ENCODE measurements at places on chromosomes 4 and X.
A peak's percentile ranks its signal among the peaks of the same experiment; 100 is the strongest.

DNA sequence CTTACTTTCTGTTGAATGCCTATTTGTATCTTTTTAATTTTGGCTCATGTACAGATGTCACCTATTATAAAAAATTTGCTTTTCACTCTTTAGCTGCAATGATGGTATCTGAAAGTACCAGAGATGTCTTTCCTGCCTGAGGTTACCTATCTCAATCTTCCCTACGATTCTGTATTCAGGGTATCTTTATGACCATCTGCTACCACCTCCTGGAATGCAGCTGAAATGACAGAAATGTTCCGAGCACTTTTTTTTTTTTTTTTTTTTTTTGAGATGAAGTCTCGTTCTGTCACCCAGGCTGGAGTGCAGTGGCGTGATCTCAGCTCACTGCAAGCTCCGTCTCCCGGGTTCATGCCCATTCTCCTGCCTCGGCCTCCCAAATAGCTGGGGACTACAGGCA, 136.4 kb downstream of the REPS2 start:
- DNase-seq = no peak

- DNase-seq = no peak
These were observed 260.8 kb upstream of the VCX start for GRCh38 chrX:7582191-7582590.

- DNase-seq = no peak
These were observed 89.5 kb downstream of the PTTG2 start for GRCh38 chr4:38049545-38050170.

DNA sequence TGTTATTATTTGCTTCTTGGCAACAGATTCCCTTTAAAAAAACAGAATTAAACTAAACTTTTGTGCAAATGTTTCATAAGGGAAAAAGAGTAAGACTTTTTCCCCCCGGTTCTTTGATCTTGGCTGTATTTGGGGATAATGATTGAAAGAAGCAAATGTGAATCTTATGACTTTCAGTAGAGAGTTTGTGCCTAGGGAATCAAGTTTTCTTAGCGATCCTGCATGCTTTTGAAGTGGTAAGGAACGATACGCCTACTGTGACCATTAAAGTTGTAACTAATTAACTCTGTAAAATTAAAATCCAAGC, 9.0 kb downstream of the ATP10D start:
- no peak for DNase-seq

DNA sequence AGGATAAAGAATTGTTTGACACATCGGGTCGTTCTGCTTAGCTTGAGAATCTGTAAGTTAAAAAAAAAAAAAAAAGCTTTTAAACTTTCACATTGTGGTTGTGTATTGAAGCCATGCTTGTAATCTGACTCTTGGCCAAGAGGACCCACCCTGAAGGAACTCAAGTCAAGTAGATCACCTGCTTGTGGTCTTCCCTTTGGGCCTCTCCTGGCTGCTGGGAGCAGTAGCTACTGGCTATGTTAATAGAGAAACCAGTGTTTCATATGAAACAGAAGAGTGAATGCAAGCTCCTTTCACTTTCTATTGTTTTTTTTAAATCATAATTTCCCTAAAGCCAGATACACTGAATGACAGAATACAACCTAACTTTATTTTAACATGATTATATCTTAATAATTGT, 402.4 kb upstream of the NDST4 start:
- no peak for DNase-seq

DNA sequence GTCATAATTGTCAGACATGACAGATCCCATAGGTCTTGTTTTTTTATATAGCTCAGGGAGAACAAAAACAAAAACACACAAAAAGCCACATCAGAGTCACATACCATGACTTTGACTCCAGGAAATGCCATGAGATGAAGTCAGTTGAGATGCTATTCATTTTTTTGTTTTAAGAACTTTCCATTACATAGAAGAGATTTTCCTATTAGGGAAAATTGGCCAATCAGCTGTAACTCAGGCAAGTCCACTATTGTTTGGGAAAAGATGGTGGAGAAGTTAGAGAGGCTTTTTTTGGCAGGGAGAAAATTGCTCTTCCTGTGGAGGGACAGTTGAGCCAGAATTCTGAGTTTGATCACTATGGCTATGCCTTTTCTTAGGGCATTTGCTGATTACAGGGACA, 72.6 kb downstream of the SMARCA5 start:
- DNase-seq = no peak

GRCh38 chr4:124230268-124230667, 482.3 kb downstream of the ANKRD50 start:
- DNase-seq = no peak

GRCh38 chr4:122221322-122221721, 69.2 kb downstream of the BLTP1 start:
- no peak for DNase-seq

- no peak for DNase-seq
These were observed 25.4 kb upstream of the METAP1 start for GRCh38 chr4:98969878-98970785.

DNA sequence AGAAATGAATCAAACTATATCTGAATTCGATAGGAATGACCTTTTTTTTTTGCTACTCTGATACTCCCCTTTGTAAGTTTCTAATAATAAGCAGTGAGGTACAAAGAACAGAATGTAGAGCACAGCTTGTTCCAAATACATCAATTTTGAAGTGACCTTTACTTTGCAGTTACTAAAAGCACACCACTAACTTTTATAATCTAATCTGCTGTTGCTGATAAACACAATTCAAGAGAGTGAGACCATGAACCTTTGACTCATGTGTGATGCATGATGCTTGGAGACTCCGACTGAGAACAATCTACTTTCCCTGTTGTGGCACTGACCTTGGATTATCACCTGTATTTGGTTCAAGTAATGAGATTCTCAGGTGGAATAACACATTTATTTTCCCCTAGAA, 91.6 kb upstream of the GNPDA2 start:
- no peak for DNase-seq

DNA sequence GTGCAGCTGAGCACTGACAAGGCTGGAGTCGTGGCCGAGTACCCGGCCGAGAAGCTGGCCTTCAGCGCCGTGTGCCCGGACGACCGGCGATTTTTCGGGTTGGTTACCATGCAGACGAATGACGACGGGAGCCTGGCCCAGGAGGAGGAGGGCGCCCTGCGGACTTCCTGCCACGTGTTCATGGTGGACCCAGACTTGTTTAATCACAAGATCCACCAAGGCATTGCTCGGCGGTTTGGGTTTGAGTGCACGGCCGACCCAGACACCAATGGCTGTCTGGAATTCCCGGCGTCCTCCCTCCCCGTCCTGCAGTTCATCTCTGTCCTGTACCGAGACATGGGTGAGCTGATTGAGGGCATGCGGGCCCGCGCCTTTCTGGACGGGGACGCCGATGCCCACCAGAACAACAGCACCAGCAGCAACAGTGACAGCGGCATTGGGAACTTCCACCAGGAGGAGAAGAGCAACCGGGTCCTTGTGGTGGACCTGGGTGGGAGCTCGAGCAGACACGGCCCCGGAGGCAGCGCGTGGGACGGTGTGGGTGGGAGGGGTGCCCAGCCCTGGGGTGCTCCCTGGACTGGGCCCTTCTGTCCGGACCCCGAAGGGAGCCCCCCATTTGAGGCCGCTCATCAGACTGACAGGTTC, 24.3 kb downstream of the RGS12 start:
- DNase-seq = no peak

DNA sequence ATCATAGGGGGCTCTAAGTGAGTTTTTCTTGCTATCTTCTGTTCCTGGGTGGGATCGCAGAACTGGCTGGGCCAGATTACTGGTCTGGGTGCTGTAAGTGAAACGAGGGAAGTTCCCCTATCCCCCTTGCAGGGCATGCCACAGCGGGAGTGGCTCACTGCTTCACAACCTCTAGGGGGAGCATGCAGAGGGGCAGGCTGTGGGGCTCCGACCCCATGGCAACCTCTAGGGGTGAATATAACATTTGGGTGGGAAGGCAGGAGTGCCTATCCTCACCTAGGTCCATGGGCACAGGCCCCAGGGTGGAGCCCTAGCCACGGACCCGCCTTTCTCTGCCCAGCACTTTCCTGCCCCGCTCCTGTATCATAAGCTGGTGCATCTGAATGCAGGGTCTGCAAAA, 1.7 kb upstream of the RRAGB start:
- no peak for DNase-seq

DNA sequence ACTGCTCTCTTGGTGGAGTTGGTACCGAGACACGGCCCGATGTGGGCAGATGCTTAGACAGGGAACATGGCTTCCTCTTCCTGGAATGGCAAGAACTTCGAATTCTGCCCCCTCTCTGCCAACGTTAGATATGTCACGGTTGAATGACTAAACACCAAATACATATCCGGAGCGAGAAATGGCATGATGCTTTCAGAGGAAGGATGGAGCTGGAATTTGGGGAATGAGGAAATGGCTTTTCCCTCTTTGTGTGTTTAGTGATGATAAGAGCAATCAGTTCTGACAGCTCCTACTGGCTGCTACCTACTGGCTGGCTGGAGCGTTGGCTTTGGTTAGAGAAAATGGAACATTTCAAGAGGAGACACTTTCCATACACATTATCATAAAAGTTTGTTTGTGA, 140.0 kb downstream of the DHRSX start:
- no peak for DNase-seq

DNA sequence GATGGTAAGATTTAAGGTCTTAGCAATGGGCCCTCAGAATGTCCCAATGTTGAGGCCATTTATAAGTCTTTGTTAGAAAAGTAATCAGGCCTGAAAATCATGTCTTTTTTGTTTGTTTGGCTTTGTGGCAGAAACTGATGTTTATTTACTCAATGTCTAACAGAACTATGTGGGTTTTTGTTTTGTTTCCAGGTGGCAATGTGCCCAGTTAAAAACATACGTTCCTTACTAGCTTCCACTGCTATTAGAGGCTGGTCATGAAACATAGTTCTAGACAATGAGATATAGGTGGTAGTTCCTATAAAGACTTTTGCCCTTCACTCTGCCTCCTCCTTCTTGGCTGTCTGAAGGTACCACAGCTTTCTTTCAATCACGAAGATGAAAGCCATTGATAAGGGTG, 108.8 kb downstream of the C4orf51 start:
- no peak for DNase-seq

- no peak for DNase-seq
These were observed 485.1 kb downstream of the TRIML1 start for GRCh38 chr4:188624370-188624769.

DNA sequence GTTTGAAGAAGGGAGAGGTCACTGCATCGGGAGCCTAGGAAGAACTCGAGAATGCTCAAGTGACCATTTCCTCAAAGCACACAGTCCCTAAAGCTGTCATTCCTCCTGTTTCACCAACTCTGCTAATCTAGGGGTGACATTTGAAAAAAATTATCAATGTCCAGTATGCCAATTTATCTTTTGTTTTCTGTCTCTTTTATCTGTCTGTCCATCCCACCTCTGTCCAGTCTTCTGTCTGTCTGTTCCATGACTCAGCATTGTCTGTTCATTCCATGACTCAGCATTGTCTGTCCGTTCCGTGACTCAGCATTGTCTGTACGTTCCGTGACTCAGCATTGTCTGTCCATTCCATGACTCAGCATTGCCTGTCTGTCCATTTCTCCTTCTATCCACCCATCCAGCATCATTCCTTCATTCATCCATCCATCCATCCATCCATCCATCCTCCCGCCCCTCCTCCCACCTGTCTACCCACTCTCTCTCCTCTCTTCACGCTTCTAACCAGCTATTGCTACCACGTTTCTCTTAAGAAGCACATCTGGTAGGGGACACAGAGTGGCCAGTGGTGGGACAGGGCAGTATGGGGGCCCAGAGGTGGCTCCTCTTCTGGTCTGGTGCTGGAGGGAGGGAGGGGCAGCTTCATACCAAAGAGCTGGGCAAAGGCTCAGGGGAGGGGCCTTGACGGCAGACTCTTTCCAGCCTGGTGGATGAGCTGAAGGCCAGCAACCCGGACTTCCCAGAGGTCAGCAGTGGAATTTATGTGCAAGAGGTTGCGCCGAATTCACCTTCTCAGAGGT, 34.1 kb downstream of the HTRA3 start:
- DNase-seq = no peak

DNA sequence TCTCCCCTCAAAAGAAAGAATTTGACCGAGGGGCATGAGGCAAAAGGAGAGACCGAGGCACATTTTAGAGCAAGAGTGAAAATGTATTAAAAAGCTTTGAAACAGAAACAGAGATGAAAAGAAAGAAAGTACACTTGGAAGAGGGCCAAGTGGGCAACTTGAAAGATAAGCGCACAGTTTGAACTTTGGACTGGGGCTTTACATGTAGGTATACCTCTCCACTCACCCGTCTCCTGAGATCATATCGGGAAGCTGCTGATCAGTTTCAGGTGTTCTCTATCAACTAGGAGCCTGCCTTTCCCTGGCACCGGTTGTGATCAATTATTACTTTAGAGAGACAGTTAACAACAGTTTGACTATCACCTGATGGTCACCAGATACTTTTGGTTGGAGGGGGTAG, 2666.5 kb downstream of the ARAP2 start:
- no peak for DNase-seq

DNA sequence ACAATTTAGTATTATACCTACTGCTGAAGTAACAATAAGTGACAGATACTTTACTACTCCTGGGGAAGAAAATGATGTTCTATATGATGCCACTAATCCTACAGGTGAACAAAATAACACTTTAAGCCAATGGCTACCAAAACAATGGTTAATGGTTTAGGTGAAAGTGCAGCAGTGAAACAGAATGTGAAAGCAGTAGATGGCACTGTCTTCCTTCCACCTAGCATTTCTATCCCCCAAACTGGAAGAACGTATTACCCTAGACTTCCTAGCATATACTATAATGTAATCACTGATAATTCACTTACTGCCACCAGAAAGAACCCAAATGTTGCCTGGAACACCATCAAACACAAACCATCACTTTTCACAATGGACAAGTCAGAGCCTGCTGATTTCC, 18.9 kb upstream of the CABS1 start:
- no peak for DNase-seq

- no peak for DNase-seq
These were observed 28.5 kb upstream of the FGF5 start for GRCh38 chr4:80237992-80238391.

DNA sequence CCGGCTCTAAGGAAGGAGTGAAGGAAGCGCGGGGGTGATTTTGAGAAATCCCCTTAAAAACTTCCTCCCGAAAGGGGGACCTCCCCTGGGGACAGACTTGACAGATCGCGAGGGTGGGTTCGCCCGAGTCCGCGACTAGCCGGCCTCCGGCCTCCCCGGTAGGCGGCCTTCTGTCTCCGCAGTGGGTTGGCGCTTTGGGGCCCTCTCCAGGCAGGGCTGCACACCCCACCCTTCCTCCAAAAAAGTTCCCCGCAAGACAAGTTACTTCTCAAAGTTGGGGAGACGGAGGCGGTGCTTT, 24.8 kb downstream of the HOPX start:
- DNase-seq = peak; percentile 58
